ENCODE measurements at places on chromosomes 3 and 15.

- no peak for DNase-seq
Observed at GRCh38 chr3:184786280-184786941, 25.6 kb upstream of the VPS8 start.

DNA sequence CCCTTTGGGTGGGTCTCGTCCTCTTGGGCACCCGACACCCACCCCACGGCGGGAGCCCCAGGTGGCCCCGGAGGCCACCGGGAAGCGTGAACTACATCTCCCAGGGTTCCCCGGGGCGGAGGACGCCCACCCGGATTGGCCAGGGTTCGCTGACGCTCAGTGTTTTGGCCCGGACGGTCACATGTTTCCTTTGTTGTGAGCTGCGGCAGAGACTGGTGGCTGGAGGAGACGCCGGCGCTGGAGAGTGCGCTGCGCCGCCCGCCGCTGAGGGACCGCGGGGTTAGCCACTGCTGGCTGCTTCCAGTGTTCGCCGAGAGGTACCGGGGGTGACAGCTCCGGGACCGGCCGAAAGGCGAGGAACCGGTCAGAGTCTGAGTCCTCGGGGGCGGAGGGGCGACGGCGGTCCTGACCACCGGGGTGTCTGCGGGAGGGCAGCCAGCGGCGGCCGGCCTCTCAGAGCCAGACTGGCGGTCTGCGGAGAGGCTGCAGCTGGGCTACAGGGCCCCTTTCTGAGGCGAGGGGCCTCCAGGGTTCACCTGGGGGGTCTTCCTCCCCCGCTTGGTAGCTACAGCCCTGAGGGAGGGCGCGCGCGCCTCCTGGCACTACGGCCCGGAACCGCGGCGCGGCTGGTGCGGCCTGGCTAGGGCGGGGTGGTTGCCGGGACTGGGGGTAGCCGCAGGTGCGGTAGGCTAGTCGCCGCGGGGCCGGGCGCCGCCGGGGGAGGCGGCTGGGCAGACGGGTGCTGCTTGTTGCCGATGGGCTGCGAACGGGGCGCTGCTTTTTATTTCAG is at the start of gene KLHL24:
TSS of gene KLHL24 (plus strand) at position 193 of the 790 bp plus-strand sequence. CDS start 14,734 bp downstream, outside the sequence.
- DNase-seq, result peak; percentile 87

GRCh38 chr3:135539854-135540253 is 425.7 kb upstream of the PPP2R3A start:
- no peak for DNase-seq

GRCh38 chr15:25247407-25248038 is 191.3 kb downstream of the UBE3A start:
- no peak for DNase-seq

DNA sequence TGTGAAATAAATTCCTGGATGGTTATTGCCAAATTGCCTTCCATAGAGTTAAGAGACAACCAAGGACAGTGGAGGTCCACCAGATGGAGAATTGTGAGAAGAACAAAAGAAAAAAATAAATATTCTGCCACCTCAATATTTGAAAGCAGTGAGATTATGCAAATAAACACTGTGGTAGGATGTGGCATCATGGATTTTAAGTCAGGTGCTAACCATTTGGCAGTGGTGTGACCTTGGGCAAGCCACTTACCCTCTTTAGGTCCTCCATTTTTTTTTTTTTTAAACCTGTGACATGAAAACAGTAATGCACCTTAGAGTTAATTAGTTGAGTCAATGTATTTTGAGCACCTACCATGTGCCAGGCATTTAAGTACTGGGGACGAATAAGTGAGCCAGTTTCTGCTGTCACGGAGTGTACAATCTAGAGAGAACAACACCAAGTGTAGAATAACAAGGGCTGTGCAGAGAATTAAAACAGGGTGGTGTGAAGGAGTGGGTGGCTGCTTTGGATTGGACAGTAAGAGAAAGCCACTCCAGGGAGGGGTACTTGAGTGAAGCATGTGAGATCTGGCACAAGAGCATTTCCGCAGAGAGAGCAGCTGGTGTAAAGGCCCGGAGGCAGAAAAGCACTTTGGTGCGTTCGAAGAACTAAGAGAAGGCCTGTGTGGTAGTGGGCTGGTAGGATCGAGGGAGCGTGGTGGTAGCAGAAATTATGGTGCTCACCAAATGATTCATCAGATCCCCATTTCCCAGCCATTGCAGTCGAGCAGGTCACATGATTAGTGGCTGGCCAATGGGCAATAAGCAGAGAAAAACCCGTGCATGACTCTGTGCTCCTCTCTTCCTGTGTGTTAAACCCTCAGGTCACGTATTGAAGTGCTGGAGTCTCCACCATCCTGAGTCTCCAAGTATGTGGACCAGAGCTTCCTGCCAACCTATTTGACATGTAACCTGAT is 39.2 kb downstream of the CCK start:
- DNase-seq, result no peak

All from T-helper 1 cell (primary cell).